ENCODE measurements at places on chromosomes 5 and 9.

- no peak for DNase-seq
These were observed 396.9 kb downstream of the PDE4D start for GRCh38 chr5:59496524-59497134.

GRCh38 chr9:134396825-134397224 is 70.6 kb downstream of the RXRA start:
- peak; percentile 43 for DNase-seq

DNA sequence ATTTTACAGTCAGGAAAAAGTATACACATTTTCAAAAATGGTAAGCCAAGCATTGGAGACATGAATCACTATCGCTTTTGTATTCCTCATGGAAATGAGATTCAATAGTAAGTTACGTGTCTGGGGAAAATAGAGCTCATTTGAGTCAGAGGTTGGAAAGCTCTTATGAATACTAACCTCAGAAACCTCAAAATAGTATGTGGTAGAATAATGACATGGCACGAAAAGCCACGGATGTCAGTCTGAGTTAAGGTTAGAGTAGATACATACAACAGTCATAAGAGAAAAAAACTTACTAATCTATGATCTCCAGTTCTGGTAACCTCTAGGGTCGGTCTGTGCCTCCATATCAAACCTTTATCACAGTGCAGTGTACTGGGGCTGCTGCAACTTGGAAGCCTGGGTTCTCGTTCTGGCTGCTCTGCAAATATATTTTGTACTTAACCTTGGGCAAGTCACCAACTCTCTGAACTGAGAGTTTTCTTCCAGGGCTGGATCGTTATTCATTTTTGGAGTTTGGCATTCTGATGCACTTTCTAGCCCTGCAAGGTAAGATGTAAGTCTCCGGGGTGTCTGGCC is 31.8 kb downstream of the MAP1B start:
- no peak for DNase-seq

DNA sequence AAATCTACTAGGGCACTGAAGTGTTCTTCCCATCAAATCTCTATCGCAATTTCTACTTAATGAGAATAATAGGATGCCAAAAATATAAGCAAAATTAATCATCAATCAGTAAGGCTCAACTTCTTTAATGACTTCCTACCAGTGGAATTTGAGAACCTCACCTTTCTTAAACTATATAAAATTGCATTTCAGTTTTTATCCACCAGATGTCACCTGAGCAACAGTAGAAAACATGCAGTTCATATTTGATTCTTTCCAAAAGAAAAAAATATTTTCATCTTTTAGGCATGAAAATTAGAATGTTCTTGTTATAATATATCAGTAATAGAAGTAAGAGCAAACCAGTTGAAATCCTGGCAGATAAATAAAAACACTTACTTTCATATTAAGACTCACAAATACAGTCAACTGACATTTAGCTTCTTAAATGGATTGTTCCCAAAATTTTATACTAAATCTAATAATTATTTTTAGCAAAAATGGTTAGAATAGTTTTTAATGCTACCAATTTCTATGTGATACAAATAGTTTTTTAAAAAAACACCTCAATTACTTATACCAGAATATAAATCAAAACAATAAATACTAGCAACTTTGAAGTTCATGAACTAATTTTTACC is 13.4 kb upstream of the CCDC112 start:
- no peak for DNase-seq

DNA sequence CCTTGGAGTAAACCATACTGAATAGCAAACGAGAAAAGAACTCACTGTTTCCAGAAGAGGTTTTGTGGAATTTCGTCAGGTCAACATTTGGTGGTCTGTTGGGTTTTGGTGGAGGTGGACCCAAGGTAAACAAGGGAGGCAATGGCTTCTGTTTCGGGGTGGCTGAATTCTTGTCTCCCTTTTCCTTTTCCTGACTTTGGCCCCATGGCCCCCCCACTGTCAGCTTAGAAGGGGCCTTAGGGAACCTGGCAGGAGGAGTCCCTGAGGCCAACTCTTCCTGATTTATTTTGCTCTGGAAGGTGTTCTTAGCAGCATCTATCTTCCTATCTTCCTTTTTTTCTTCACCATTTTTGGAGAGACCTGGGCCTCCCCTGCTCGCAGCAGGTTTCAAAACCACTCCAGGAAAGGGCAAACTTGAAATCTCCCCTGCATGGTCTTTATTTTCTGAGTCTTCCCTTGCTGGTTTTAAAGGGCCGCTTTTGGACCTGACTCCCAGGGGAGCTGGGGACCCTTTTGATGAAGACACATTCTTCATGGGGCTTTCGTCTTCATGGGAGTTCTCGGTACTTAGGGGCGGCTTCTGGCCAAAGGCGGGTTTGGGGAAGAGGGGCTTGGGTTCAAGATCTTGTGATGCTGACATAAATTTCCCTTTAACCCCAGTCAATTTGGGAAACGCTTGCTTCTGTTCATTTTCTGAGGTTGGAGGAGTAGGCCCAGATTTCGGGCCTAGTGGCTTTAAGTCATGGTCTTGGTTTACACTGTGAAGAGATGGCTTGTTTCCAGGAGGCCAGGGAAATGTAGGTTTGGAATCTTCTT is 17.4 kb downstream of the FYB1 start:
- no peak for DNase-seq

GRCh38 chr5:131289738-131290137 is 25.9 kb downstream of the CDC42SE2 start:
- no peak for DNase-seq

GRCh38 chr9:92392690-92393089 is 11.7 kb downstream of the OGN start:
- DNase-seq: no peak

GRCh38 chr5:160767062-160767461 is 84.9 kb downstream of the ATP10B start:
- no peak for DNase-seq

DNA sequence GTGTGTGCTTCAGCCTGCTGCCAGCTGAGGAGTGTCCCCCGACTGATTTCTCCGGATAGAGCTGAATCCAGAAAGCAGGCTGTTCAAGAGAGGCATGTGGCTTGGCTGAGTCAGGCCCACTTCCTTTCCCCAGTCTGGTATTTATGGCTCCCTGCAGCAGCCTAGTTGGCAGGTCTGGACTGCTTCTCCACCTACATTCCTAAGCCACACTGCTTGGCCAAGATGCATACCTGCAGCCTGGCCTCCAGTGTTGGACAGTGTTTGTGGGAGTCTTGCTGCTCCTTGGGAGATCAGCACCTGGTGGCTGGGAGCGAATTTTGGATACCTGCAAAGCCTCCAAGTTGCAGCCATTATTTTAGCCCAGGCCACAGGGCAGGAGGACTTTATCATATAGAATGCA is 670.8 kb downstream of the ACTL7B start:
- no peak for DNase-seq

- DNase-seq: no peak
These were observed 3.9 kb downstream of the IL9 start for GRCh38 chr5:135891791-135892190.

GRCh38 chr9:82134010-82134409 is 145.4 kb downstream of the SPATA31D1 start:
- DNase-seq: no peak

- DNase-seq: no peak
These were observed 1229.3 kb downstream of the CDH12 start for GRCh38 chr5:21623831-21624230.

DNA sequence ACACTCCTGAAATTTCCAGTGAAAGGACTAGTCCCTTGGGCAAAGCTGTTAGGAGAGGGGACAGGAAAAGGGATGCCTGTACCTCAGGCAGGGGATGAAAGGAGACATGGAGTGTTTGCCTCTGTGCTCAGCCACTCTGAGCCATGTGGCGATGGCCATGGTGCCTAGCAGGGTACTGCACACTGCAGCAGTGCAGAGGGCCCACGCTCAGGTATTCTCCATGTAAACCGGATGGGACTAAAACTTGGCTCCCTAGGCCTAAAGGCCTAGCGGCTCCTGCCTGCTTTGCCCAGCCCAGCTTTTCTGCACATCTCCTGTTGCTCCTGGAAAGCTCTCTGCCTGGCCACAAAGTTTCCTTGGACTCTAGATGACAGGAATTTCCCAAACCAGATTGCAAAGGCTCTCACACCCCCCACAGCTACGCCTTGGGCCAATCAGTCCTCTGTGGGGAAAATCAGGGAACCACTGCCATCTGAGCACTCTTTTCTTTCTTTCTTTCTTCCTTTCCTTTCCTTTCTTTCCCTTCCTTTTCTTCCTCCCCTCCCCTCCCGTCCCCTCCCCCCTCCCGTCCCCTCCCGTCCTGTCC is 44.3 kb downstream of the HABP4 start:
- no peak for DNase-seq

DNA sequence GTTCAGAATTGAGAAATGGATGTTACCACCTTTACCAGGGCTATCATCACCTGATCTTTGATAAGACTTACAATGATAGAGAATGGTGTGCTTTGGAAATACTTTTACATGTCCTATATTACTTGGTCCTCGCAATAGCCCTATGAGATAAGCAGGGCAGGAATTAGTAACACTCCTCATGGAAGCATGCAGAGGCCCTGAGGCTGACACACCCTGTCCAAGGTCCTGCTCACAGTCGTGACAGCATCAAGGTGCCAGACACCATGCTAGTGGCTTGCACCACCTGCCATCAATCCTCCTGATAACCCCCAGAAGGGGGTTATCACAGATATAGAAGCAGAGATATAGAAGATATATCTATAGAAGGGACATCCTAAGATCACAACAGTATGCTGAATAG is 216.8 kb upstream of the TBC1D2 start:
- no peak for DNase-seq

GRCh38 chr5:178366998-178367735 is 134.6 kb upstream of the PHYKPL start:
- DNase-seq: no peak

Measured in stimulated activated CD8-positive, alpha-beta memory T cell treated with anti-CD3 and anti-CD28 coated beads, Interleukin-12 subunit alpha, Interleukin-12 subunit beta, amount 100 ng/mL, for 4 hours (primary cell).